ENCODE measurements at places on chromosomes 13 and 19.

GRCh38 chr13:113470073-113470472 is 16.8 kb upstream of the ADPRHL1 start:
- no peak for DNase-seq

DNA sequence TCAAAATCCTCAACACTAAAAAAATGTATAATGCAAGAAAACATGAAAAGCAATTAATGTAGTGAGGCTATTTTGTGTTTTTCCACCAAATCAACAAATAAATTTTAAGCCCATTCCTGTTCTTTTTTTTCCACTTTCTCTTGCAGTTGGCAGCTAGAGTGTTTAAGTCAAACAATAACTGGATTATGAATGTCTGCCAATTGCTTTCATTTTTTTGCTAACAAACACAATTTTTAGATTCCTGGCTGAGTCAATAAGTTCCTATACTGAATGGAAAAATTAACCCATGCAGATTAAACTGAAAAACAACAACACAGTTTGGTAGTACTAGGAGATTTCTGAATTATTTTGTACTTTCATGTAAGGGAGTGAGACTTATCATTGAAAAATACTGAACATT is 232.4 kb downstream of the SLITRK5 start:
- no peak for DNase-seq

DNA sequence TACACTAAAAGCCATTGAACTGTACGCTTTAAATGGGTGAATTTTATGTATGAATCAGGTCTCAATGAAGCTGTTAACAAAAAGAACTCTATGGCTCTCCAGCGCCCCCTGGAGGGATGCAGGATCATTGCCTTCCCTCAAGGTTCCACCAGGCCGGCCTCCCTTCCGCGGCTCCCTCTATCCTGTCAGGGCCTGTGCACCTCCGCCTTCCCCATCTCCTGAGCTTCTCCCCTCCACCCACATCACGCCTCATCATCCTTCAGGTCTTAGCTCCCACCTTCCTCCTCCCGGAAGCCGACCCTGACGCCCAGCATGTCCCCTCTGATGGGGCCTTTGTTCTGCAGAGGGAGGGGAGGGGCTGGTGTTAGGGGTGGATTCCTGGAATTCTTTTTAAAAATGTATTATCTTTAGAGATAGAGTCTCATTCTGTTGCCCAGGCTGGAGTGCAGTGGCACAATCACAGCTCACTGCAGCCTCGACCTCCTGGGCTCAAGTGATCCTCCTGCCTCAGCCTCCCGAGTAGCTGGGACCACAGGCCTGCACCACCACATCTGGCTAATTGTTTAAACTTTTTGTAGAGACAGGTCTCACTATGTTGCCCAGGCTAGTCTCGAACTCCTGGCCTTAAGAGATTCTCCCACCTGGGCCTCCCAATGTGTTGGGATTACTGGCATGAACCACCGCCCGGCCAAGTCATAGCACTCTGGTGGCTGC is 27.7 kb downstream of the MEIS3 start:
- DNase-seq = peak; percentile 87

GRCh38 chr19:35135389-35135909 is 590 bp upstream of the LGI4 start:
- DNase-seq = peak; percentile 76

GRCh38 chr13:95182570-95183265 is 118.5 kb downstream of the ABCC4 start:
- DNase-seq = no peak

DNA sequence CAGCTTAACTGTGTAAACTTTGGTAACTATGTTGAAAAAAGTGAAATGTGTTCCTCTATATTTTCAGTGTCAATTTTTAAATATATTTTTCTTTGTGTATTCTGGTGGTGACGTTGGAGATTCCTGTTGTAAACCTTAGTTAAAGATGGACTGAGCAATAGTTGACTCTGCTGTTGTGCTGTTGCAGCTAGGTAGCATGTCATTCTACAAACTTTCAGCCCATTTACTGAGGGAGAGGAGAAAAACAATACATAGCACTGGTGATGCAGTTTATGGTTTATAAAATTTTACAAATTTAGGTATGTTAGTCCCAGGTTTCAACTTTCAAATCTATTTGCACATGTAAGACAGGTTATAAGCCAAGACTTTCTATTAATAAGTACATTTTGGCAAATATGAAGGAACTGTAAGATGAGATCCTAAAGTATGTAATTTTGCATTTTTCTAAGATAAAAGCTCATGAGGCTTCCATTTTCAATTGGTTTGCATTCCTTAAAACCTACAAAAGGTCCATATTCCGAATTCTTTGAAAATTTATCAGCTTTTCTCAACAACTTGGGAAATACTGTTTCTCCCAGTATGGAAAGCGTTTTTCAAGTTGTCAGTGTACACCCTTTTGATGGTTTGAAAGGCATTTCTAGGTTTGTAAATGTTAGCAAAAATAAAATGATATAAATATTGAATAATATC is 1.5 kb downstream of the NDFIP2 start:
- no peak for DNase-seq

- DNase-seq = no peak
These were observed 8.1 kb upstream of the THSD1 start for GRCh38 chr13:52414051-52414450.

- no peak for DNase-seq
These were observed 5.4 kb downstream of the TMEM150B start for GRCh38 chr19:55319785-55320184.

GRCh38 chr13:39353988-39354387 is 249.0 kb downstream of the LHFPL6 start:
- no peak for DNase-seq

GRCh38 chr13:42119875-42120274 is 71.4 kb downstream of the DGKH start:
- no peak for DNase-seq

GRCh38 chr19:38928391-38929001 is 2.1 kb downstream of the SARS2 start:
- no peak for DNase-seq

DNA sequence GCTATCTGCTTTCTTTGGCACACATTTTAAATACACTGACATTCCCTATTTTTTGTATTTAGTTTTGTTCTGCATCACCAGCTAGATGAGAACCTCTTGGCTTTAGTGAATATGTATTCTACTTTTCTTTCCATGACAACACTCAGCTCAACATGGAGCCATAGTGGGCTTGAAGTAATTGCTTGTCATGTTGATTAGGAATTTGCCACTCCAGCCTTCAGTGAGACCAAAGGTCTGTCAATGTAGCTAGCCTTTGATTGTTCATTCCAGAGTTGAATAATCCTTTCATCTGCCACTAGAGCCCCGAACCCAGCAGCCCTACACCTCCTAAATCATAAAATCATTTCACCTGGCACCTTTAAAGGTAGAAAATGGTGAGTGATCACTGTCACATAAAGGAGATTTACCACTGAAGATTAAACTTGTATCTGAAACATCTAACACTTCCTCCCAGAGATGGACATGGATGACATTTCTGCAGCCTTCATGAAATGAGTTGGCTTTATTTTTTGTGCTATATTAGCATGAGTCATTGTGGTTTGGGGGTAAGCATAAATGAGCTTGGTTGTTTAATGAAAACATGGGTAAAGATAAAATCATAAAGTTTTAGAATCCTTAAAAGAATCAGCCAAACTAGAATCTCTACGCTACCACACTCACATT is 29.2 kb upstream of the GARRE1 start:
- no peak for DNase-seq
